ENCODE measurements at places on chromosomes 3 and 15.

DNA sequence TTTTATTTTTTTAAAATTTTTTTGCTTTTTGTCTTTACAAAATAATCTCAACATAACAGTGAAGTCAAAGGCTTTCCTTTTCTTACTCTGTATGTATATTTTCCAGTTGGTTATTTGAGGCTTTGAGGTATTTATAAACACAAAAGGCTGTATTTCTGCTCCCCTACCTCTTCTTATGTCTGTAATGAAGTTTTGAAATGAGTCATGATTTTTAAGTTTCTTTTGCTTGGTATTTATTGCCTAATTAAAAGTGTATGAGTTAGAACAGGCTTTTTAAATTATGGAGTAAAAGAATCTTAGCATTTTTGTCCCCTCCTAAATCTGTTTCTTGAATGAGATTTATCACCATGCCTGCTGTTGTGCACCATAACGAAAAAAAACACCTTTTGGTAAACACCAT lies 66.0 kb downstream of the DCUN1D1 start:
- DNase-seq, result no peak

DNA sequence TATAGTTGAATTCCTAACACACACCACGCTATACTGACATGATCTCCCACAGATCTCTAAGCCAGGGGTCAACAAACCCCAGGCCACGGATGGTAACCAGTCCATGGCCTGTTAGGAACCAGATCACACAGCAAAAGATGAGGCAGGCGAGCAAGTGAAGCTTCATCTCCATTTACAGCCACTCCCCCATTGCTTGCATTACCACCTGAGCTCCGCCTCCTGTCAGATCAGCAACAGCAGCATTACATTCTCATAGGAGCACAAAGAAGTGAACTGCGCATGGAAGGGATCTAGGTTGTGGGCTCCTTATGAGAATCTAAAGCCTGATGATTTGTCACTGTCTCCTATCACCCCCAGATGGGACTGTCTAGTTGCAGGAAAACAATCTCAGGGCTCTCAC lies 2.7 kb downstream of the PDCD7 start:
- no peak for DNase-seq

GRCh38 chr15:95975212-95975611 lies 355.3 kb upstream of the NR2F2 start:
- DNase-seq, result no peak

- no peak for DNase-seq
Measured at GRCh38 chr3:48334605-48335004, 1.1 kb upstream of the SPINK8 start.

DNA sequence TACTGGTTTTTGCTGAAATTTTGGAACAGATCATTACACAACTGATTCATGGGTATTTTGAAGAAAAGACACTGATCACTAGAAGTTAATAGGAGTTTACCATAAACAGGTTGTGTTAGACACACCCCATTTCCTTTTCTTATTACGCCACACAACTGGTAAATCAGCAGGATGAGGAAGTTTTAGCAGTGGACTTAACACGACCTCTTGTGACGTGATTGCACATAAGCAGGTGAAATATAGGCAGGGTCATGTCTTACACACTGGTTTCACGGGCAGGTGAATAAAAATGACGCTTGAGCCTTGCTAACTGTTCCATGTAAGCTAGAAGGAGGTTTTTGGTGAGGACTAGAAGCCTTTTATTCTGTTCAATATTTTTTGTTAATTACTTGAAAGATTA lies 27.1 kb upstream of the TPRG1 start:
- no peak for DNase-seq

Data from occipital lobe (tissue), 3 donors.